Thoracic aorta (tissue), 2 donors: ENCODE measurements at places on chromosomes 2 and 18.
A peak's percentile ranks its signal among the peaks of the same experiment; 100 is the strongest.

GRCh38 chr18:76459687-76460350, 35.2 kb downstream of the ZNF516 start:
- peak; percentile 76 for DNase-seq

DNA sequence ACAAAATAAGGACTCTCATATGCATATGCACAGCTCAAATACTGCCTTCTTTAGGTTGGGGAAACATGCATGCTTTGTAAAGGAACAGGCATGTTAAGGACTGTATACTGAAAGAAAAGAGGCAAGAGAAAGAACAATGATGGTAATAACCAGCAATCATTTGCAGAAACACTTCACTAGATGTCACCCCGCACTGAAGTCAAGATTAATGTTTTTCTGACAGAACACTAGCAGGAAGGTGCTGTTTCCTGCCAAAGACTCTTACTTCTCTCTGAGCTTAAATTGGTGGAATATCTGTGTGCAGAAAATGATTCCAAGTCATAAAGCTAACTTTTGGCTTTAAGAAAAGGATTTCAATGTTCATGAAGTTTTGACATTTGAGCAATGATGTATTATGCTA, 19.3 kb upstream of the CSRNP3 start:
- no peak for DNase-seq

- DNase-seq: no peak
These were observed 1.7 kb downstream of the PJVK start for GRCh38 chr2:178452870-178453269.

DNA sequence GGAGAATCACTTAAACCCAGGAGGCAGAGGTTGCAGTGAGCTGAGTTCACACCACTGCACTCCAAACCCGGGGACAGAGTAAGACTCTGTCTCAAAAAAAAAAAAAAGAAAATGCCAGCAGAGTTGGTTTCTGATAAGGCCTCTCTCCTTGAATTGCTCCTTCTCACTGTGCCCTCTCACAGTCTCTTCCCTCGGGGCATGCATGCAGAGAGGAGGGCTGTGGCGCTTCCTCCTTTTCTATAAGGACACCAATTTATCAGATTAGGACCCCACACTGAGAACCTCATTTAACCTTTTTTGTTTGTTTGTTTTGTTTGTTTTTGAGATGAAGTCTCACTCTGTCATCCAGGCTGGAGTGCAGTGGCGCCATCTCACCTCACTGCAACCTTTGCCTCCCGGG, 110.5 kb downstream of the ZFP36L2 start:
- DNase-seq: no peak

DNA sequence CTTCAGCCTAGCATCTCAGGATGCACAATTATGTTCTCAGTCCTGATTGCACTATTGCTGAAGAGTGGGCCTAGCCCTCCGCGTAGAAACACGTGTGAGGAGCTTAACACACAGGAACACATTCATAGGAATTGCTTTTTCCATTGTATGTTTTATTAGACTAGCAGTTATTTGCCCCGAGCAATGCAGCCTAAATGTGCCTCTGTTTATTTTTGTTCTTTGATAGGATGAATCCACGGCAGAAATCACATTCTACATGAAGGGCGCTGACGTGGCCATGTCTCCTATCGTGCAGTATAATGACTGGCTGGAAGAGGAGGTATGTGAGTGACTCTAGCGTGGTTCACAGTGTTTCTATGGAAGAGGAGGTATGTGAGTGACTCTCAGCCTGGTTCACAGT, 65.9 kb upstream of the NFATC1 start:
- no peak for DNase-seq

DNA sequence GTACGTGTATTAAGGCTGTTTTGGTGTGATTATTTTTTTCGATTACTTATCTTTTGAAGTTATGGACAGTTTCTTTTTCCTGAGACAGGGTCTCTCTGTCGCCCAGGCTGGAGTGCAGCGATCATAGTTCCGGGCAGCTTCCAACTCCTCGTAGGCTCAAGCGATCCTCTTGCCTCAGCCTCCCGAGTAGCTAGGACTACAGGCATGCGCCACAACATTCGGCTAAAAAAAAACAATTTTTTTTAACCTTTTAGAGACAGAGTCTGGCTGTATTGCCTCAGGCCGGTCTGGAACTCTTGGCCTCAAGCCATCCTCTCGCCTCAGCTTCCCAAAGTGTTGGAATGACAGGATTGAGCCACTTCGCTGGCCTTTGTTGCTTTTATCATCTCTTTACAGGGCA, 945 bp downstream of the HAT1 start:
- no peak for DNase-seq

- DNase-seq: no peak
These were observed 191.9 kb upstream of the GYPC start for GRCh38 chr2:126463892-126464674.

- no peak for DNase-seq
These were observed 971.3 kb upstream of the FAM98A start for GRCh38 chr2:34570266-34570872.

DNA sequence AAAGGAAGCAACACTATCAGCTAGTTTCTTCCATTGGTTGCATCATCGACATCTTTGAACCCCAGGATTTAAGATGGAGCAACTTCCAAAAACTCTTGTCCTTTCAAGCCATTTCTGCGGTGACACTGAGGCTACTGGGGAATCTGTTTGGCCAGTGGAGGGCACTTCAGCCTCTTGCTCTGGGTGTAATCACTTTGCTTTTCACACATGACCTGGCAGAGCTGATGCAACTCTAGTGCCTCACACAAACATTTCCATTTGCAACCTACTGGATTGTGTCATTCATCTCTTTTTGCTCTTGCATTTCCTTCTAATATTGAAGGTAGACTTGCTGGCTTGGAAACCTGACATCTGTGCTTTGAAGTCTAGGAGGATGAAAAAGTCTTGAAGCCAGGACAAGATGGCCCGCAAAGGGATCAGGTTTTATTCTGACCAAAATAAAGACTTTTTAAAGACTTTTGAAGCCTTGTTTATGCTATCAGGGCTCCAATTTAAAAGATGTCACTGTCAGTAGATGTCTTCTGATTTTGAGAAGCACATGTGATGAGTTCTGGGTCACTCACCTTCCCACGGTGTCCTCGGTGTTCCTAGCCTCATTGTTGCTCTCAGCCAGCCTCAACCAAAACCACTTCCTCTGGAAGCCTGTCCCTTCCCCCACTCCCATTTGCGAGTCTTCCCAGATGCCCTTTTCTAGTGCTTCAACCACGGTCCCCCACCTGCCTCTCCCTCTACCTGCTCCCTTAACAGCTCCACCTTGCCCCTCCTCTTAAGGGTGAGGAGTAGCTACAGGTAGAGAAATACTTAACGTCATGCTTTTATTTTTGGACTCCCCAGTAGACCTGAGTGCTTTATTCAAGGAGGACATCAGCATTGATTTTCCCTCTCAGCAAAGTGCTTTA, 69.7 kb upstream of the KCNE4 start:
- peak; percentile 17 for DNase-seq

GRCh38 chr2:213243189-213244044, 40.8 kb upstream of the SPAG16 start:
- DNase-seq: no peak

DNA sequence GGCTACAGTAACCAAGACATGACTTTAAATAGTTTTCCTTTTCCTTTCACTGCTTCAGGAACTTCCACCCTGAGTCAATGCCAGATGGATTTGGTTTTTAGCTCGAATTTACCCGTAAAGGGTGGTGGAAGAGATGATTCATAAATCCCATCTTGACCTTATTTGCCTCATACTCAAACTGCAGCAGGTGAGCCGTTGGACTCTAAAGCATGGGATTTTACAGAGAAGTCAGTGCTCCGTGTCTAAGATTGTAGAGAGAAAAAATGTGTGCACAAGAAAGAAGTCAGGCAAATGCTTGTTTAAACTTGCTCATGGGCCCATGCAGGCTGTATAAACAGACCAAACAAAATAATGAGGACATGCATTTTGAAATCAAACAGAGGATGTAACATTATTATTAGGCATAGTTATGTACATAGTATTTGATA, 369.7 kb upstream of the TRIB2 start:
- DNase-seq: no peak

DNA sequence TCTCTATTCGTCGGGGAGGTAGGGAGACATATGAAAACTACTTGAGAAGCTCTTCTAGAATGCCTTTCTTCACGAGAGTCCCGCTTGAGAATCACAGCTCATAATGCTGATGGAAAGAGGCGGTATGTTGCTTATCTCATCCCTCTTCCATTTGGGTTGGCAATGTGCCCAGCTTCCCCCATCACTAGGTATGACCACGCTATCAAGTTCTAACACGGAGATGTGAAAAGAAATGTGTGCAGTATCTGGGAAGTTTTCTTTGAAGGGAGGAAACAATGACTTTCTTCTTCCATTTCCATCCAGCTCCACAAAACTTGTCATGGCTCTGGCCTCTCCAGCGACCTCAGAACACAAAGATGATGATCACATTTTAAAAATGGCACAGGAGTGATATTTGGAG, 742.4 kb downstream of the DCDC2C start:
- DNase-seq: no peak

- DNase-seq: no peak
These were observed 120.4 kb downstream of the PDE11A start for GRCh38 chr2:177952151-177952550.

GRCh38 chr18:44958455-44958854, 277.8 kb downstream of the SETBP1 start:
- no peak for DNase-seq

DNA sequence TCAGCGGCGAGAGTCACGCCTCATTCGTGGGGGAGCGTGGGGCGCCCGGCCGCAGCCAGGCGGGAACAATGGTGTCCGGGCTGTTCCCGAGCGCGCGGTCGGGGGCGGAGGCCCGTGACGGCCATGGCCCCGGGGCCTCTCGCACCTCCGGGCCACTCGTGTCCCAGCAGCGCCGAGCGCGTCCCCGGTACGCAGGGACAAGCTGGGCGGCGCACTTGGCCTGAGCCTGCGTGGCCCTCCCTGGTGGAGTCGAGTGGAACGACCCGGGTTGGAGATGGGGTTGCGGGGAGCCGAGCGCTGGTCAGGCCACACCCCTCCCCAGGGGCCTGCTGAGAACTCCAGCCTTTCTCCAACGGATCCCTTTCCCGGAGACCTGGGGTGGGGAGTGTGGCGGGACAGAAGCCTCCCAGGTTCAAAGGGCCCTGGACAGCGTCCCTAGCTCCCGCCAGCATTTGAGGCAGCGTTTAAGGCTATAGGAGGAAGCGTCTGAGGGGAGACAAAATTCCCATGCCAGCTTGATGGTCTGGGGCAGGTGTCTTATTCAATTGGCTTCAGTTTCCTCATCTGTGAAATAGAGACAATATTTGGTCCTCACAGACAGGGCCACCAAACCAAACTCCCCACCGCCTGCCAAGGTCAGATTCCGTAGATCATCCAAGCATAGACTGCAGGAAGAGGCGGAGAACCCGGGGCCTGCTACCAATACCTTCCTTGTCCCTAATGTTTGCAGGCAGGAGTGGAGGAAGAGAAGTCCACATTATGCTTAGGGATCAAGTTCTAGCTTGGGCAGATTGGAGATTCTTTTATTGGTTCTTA, 553 bp downstream of the CNDP2 start:
- no peak for DNase-seq

- no peak for DNase-seq
These were observed 653 bp downstream of the MRPS9 start for GRCh38 chr2:105038383-105039061.

GRCh38 chr18:379681-380330, 112.0 kb upstream of the THOC1 start:
- DNase-seq: no peak

- DNase-seq: no peak
These were observed 1.3 kb upstream of the KCMF1 start for GRCh38 chr2:84969511-84970209.

GRCh38 chr2:16728351-16729136, 62.9 kb upstream of the CYRIA start:
- no peak for DNase-seq

DNA sequence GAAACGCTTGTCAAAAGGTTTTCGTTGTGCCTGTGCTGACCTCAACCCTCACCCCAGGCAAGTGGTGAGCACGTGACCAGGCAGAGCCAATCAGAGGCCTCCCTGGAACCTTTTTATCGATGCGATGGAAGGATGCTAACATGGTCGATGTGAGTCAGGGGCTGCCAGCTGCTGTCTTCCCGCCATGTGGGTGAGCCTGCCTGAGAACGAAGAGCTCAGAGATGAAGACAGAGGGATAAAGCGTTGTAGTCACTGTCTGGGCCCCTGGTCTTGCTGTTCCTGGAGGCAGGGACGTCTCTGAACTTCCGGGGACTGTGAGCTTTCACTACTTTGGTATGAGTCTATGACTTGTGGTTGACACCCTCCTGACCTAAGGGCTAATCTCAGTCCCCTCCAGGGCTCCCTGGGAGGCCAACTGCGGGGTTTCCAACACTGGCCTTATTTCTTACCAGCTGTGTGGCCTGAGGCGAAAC, 18.6 kb downstream of the DNMT3A start:
- DNase-seq: no peak

GRCh38 chr2:133369901-133370658, 198.2 kb downstream of the NCKAP5 start:
- no peak for DNase-seq

- no peak for DNase-seq
These were observed 14.3 kb upstream of the PPP3R1 start for GRCh38 chr2:68266655-68267054.

GRCh38 chr18:78793313-78794070, 186.1 kb upstream of the SALL3 start:
- no peak for DNase-seq

DNA sequence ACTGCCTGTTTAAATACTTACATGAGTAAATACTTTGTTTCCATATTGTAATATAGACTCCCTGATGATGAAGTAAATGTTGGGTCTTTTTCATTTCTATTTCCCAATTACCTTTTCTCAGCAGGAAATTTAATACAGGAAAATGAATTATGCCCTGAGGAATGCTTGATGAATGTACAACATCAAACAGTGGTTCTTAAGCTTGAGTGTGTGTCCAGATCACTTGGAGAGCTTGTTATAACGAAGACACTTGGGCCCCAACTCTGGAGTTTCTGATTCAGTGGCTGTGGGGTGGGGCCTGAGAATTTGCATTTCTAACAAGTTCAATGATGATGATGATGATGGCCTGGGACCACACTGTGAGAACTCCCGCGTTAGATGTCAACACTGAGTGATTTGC, 7.1 kb upstream of the ME2 start:
- no peak for DNase-seq

- DNase-seq: no peak
These were observed 23.2 kb upstream of the IMP4 start for GRCh38 chr2:130319536-130319935.

- no peak for DNase-seq
These were observed 108.9 kb downstream of the CLIP4 start for GRCh38 chr2:29223851-29224692.

DNA sequence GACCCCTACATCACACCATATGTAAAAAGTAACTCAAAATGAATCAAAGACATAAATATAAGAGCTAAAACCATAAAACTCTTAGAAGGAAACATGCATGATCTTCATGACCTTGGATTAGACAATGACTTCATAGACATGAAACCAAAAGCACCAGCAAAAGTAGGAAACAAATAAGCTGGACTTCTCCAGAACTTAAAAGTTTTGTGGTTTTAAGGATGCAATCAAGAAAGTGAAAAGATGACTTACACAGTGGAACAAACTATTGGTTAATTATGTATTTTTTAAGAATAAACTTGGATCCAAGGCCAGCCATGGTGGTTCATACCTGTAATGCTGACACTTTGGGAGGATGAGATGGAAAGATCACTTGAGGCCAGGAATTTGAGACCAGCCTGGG, 150.2 kb downstream of the GALNT1 start:
- no peak for DNase-seq
